LHCN-M2 (cell line): ENCODE measurements at places on chromosomes 3 and 15.

GRCh38 chr3:47407237-47407636 is 26.4 kb downstream of the PTPN23 start:
- no peak for DNase-seq

DNA sequence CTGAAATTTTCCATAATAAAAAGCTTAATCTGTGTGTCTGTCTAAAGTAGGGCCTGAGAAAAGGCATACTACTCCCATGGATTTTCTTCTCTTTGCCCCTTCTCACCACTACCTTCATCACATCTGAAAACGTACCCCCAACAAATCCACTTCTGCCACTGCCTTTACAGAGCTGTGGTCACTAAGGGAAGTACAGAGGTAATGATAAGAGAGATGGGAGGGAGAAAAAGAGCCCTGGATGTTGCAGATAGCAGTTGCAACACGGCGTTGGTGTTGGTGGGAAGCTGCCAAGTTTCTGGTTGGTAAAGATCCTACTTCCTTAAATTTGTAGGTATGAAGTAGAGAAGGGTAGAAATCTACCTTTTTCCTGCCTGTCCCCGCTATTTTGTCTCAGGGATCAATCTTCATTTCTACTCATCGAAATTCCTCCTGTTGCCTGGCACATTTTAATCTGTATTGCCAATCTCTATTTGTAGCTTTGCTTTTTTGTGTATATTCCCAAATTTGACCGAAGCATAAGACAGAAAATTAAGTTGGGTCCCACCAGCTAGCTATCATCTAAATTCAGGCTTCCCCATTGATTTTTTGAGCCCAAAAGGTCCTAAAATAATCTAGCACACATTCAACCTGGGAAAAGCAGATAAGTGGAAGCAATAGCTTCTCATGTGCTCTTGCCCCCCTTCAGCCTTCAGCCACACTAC is 102.9 kb downstream of the TFDP2 start:
- DNase-seq = no peak

DNA sequence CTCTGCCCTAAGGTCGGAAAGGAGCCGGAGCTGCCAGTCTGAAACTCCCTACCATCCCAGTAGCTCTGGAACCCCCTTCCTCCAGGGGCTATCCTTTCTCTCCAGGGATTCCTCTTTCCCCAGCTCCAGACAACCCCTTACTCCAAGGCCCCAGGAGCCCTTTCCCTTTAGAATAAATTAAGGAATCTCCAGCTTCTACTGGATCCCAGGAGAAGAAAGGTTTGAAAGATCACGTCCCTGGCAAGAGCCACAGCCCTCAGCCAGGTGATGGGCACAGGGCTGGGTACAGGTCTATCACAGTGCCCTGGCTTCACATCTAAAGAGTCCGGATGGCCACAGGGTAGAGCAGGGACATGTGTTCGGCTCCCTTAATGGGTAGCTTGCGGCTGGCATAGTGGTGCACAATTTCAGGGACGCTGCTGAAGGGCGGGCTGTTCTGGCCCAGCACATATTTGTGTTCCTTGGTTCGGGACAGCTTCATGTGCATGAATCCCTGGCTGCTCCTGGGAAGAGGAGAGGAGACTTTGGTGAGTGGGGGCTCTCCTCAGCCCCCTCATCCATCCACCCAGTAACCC is 20.0 kb downstream of the SHF start:
- no peak for DNase-seq

- DNase-seq = peak; percentile 56
Measured at GRCh38 chr15:80710635-80711554, 15.8 kb downstream of the ABHD17C start.

DNA sequence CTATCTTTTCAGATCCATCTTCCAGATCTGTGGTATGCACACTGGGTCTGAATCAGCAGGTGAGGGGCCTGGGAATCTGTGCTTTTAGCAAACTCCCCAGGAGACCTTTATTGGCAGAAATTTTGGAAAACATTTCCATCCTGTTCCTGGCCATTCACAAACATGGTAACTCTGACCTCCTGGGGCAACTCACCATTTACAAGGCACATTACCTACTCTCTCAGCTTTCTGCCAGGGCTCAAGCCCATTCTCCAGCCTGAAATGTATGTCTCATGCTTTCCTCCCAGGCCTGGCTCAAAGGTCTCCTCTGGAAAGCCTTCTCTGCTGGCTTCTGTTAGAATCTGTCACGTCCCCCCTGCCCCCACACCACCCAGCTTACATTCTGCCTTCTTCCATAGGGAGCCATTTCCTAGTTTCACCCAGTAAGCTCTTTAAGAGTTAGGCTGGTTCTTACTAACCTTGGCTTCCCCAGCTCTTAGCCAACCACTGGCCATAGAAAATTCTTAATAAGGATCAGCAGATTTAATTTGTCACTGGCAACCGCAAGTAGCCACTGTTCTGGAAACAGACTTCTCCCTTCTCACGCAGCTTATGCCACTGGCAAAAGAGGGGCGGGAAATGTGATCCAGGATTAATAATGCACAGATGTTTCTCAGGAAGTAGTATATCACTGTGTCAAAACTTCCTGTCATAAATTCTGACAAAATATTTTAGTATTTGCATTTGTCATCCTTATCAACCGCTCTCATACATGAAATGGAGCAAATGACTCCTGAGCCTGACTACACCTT is 55.0 kb downstream of the RORA start:
- DNase-seq = peak; percentile 26

DNA sequence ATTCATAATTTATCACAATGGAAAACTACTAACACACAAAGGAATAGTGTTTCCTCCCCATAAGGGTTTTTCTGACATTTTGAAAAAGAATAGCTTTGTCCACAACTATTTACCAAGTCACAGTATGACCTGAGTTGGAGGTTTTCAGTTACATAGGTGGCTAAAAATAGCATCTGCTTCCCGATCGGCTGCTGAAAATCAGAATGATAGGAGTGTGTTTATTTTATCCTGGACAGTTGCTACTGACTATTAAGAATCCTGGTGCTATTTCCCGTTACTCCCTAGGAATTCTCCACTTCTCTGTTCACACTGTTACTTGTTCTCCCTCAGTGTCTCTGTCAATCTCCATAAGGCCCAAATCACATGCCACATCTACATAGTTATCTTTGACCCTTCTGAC is 353.9 kb upstream of the RARB start:
- peak; percentile 7 for DNase-seq

DNA sequence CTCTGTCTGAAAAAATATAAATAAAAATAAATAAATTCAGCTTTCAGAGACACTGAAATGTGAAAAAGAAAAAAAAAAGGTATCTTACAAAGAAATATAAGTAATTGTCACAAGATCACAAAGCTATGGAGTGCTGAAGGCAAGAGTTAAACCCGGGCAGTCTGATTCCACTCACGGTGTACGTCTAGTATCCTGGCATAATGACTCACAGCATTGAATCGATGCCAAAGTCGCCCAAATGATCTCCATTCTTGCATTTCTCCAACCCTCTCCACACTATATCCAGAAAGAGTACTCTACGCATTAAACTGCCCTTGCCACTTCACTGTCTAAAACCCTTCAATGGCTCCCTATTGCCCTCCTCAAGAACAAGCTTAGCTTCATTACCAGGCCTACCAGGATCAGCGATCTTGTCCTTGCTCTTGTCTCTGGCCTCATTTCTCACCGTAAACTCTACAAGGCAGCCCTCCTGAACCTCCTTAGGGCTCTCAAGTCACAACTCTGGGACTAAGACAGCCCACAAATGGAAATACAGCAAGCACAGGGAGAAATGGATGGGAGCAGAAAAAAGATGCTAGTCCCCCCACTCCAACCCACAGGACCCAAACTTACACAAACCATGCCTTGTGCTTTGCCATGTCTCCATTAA is 7.7 kb downstream of the SUCLG2 start:
- peak; percentile 85 for DNase-seq

GRCh38 chr15:96340598-96341512 is 10.4 kb downstream of the NR2F2 start:
- DNase-seq = peak; percentile 66

- no peak for DNase-seq
Measured at GRCh38 chr3:16877505-16877904, 7.2 kb upstream of the PLCL2 start.

GRCh38 chr15:39247574-39247973 is 333.3 kb upstream of the THBS1 start:
- DNase-seq = no peak

DNA sequence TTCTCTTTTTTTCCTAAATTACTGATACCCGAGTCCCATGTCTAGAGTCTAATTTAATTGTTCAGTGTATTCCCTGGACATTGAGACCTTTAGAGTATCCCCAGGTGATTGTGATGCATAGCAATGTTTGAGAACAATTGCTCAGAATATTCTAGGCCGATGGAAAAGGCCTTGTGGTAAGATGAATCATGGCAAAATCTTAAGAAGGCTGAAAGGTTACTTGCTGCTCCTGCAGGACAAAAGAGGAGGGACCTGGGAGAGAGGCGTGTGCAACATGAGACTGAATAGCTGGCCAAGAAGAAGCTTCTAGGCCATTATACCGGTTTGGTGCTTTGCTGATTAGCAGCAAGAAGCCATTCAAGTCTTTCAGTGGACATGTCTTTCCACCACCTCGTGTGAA is 256.6 kb downstream of the ROBO2 start:
- DNase-seq = peak; percentile 0

GRCh38 chr15:81337241-81337640 is 13.3 kb upstream of the STARD5 start:
- DNase-seq = no peak

- no peak for DNase-seq
Measured at GRCh38 chr3:193236599-193236998, 4.4 kb upstream of the PLAAT1 start.

- no peak for DNase-seq
Measured at GRCh38 chr3:66672830-66673229, 172.0 kb upstream of the LRIG1 start.

GRCh38 chr3:122694966-122695365 is 14.3 kb downstream of the PARP14 start:
- no peak for DNase-seq

- DNase-seq = no peak
Measured at GRCh38 chr3:60079076-60079475, 1029.3 kb upstream of the CFAP20DC start.

DNA sequence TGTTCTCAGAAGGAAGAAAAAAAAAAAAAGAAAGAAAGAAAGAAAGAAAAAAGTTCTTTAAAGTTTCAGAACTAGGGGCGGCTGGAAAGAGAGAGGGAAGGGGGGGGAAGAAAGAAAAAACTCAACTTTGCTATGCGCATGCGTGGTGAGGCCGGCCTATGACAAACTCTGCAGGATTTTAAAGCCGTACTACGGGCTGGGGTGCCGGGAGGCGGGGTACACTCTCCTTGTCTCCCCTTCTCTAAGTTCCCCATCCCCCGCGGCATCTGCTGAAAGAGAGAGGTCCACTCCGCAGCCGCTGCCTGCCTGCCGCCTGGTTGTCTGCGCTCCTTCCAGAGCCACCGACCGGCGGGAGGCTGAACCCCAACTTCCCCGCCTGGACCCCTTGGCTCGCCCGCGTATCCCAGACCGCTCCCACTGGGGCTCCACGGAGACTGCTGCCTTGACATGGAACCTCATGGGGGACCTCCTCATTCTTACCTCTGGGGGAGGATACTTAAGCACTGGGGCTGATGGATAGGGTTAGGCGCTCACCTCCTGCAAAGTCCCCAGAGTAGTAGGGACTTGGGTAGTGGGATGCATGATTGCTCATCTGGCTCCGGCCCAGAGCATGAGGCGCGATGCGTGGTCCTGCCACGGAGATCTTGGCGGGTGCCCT is 1.4 kb upstream of the WNT5A start:
- DNase-seq = peak; percentile 94

DNA sequence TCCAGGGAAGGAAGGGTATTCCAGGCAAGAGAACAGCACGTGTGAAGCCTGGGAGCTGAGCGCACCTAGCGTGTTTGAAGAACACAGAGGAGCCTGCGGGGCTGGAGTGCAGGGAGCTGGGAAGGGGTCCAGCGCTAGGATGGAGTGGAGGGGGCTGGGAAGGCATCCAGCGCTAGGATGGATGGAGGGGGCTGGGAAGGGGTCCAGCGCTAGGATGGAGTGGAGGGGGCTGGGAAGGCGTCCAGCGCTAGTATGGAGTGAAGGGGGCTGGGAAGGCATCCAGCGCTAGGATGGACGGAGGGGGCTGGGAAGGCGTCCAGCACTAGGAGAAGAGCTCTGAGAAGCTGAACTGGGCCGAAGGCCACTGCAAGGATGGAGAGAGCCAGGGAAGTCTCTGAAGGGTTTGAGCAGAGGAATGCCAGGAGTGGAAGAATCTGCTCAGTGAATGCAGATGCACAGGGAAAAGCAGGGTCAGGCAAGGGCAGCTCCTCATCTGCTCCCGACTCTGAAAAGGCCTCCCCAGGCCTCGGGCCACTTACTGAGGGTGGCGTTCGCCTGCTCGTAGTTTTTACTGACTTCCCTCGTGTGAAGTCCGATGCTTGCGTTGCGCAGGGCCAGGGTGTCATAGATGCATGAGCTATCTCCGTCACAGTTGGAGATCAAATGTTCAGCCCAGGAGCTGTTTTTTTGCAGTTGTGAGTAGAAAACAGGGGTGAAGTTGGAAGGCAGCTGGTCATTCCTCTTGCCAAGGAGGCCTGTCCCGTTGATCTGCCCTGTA is 39.8 kb downstream of the MUC20 start:
- no peak for DNase-seq
